ENCODE measurements at places on chromosomes 1 and 21.

- no peak for DNase-seq
Measured at GRCh38 chr1:184610876-184611595, 143.6 kb downstream of the EDEM3 start.

DNA sequence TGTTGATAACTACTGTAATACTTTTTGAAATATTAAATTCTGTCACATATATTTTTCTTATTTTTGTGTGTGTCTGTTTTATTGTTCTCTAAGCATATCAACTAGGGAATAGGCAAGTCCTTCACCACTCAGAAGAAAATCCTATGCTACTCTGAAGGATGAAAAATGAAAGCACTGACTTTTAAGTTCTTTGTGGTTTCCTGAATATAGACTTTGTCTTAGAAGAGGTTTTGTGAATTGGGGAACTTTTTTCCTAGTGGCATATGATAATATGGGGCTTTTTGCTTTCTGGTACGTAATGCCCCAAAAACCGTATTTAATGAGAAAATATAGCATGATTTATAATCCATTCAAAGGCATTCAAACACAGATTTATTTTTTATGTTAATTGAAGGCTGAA, 136.0 kb downstream of the SNX7 start:
- DNase-seq, result no peak

- DNase-seq, result no peak
Measured at GRCh38 chr1:191618181-191618580, 540.1 kb upstream of the RGS18 start.

DNA sequence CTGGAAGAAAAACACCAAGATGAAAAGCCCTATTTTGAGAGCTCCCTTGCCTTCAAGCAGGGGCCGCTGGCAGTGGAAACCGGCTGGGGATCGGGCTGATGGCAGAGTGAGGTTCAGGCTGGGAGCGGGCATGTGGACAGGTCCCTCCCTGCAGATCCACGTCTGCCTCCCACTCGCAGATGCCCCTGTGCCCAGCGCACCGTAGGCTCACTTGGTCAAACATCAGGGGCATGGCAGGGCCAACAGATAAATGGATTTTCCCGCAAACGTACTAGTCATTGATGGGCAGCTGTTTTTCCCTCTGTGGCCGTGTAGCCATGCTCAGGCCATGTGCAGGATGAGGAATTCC, 6.6 kb upstream of the C1orf174 start:
- no peak for DNase-seq

GRCh38 chr1:244350027-244350426, 101.7 kb downstream of the ADSS2 start:
- no peak for DNase-seq

DNA sequence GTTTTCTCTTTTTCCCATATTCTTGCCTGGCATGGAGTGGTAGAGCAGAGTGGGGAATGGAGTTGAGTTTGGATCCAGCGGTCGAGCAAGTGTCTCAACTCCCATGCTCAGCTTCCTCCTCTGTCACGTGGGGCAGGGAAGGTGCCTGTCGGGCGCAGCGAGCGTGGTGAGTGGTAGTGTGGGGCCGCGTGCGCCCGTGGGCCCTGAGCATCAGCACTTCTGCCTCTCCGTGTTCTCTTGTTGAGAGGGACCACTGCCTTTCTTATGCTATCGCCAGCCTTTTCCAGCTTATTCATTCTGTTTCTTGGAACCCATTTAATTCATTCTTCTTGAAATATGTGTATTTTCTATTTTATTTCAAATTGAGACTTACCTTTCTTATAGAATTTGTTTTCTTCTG, 65.1 kb downstream of the ADARB1 start:
- peak; percentile 49 for DNase-seq

- no peak for DNase-seq
Measured at GRCh38 chr1:14363707-14364413, 234.6 kb upstream of the KAZN start.

DNA sequence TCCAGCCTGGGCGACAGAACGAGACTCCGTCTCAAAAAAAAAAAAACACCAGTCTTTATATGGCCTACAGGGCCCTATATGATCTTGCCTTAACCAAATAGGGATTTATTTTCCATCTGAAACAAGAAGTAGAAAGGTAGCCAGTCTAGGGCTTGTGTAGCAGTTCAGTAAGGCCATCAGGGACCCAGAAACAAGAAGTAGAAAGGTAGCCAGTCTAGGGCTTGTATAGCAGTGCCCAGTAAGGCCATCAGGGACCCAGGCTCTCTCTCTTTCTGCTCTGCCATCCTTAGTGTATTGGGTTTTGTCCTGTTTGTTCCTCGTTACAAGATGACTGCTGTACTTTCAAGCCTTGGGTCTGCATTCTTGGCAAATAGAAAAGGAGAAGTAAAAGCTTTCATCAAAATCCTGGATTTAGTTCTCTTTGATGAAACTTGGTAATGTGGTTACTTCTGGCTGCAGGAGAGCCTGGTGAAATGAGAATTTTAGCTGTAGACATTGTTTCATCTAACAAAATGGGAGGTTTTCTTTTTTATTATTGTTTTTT, 46.1 kb downstream of the PKN2 start:
- DNase-seq, result no peak

- DNase-seq, result no peak
Measured at GRCh38 chr1:14300991-14301703, 297.3 kb upstream of the KAZN start.

DNA sequence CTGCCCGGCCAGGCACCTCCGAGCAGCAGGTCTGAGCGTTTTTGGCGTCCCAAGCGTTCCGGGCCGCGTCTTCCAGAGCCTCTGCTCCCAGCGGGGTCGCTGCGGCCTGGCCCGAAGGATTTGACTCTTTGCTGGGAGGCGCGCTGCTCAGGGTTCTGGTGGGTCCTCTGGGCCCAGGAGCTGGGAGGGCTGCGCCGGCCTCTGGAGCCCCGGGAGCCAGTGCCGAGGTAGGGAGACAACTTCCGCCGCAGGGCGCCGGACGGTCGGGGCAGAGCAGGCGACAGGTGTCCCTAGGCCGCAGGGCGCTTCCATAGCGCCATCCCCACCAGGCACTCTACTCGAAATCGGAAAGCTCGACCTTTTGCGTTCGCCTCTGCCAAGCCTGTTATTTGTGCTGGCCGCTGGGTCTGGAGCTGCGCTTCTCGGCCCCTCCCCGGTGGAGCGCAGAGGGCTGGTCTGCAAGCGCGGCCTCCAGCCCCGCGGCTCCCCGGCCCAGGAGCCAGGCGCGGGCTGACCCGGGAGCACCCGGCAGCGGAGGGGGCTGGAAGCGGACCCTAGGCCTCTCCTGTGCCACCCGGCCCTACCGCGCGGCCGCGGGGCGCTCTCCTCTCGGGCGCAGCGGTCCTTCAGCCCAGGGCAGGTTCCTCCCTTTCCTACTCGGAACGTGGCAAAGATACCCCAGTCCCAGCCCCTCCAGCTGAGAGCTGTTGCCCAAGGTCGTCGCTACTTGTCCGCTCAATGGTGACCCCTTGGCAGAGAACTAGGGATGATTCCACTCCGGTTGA, 2.2 kb downstream of the SIM2 start:
- DNase-seq, result no peak

DNA sequence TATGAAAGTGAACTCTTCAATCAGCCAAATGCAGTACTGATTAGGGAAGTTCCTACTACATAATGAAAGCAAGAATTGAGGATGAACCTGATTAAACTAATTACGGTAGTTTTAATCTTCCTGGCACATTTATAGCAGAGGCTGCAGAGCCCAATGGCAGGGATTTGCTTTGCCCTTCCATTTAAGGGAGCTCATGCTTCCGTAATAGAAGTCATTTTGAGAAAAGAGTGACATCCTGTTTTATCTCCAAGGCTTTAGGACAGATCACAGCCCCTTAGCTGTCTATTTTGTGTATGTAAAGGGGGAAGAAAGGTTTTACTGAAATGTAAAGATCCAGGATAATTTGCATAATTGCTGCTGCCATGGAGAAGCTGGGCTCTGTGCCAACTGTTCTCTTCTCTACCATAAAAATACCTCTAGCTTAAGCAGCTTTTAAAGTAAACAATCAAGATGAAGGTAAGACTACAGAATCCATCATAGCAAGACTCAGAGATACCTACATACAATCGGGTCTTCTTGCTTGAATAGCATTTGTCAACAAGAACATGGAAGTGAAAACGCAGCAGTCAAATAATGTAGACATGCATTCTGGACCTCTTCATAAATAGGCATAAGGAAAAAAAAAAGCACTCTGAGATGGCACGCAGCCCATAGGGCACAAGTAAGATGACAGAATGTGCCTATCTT, 62.5 kb downstream of the ASH1L start:
- DNase-seq, result no peak

GRCh38 chr1:35390600-35391494, 122.3 kb downstream of the ZMYM4 start:
- no peak for DNase-seq

- DNase-seq, result no peak
Measured at GRCh38 chr1:74463333-74463988, 49.0 kb downstream of the LRRC53 start.

GRCh38 chr21:38787461-38788274, 18.1 kb upstream of the ETS2 start:
- DNase-seq, result no peak

GRCh38 chr1:22123901-22124404, 18.9 kb downstream of the WNT4 start:
- DNase-seq, result no peak

DNA sequence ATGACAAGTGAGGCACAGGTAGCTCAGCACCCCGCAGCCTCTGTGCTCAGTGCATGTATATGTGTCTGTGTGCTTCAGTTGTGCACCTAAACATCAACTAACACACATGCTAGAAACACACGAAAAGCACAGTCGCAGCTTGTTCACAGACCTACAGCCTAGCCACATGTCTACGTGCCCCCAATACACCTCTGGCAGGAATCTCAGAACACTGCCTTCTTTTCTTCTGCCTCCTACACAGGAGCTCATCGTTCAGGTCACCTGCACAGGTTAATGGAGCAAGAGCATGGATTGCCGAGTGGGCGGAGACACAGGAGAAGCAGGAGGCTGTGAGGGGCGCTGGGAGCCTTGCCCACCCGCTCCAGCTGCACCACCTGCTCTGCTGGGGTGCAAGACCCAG, 31.7 kb downstream of the CTNNBIP1 start:
- no peak for DNase-seq

DNA sequence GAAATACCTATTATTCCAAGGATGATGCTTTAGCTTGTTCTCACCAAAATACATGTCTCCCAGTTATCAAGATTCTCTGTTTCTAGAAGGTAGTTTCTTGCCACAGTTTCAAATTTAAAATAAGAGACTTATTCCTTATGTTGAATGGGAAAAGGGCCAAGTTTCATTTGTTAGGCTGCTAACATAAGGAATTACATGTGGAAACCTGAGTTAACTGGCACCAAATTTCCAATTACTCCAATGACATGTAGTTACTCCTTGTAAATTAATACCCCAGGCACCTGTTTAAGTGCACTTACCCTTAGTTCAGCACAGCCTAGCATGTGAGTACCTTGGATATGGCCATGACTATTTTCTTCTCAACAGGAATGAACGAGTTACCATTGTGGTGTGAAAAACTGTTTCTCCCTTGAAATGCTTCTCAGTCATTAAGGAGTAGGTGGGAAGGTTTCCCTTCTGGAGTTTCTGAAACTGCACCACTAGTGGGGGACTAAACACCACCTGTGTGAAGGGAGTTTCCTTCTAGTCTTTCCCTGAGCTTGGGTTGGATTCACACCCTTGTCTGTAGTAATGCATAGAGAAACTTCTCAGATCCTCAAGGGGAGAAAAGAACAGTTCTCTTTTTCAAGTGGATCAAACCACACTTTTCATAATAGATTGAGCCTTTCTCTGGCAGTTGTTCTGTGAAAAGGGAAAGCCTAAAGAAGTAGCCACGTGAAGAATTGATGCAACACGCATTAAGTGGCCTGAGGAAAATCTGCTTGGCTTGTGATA, 32.3 kb upstream of the LRRC8C start:
- DNase-seq, result no peak

GRCh38 chr1:4792565-4792964, 138.2 kb downstream of the AJAP1 start:
- no peak for DNase-seq

DNA sequence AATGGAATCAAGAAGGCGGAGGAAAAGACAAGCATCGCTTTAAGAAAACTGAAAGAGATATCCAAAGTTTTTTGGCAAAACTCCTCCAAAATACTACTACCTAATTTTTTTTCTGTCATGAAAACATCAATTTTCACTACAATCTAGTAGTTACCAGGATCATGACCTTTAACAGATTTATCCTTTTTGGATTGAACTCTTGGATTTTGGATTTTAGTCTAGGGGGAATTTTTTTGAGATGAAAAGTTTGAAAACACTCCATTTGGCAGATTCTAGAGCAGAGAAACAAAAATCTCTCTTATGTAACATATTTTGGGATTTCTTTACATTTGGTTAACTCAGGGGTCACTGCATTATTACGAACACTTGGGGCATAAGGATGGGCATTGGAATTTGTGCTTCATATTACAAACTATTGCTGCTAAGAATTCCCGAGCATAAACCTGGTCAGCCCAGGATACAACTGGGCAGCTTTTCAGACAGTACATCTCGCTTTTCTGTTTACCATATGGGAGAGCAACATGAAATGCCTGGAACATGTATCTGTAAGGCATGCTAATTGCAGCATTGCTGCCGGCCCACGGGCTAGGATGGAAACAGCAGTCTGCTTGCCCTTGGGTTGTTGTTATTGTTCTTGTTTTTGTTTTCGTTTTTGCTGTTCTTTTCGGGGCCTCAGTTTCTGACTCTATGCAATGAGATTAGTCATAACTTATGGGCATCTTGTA, 264.3 kb downstream of the RHOU start:
- DNase-seq, result no peak

DNA sequence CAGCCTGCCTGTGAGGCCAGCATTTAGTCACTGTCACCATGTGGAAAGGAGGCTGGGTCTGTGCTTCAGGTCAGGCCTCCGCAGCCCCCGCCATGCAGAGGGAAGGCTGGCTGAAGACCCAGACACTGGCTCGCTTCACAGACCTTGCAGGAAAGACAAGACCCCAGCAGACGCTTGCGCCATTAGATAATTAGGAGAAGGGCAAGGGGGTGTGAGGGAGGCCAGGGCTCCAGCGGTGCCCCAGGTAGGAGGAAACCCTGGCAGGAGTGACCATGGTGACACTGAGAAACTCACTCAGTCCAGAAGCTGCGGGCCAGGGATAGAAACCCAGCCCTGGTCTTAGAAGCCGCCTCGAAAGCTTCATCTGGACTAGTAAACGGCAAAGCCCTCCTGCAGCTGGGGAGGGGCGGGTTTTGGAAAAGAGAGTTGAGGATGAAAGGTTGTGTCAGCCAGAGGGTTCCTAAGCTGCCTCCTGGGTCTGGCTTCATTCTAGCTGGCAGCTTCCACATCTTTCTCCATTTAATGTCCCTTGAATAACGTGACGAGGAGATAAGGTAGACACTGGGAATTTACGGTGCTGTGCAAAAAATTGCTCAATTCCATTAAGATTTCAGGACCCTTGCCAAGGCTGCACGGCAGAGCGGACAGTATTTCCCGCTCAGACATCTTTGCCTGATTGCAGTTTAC, 294.1 kb upstream of the VAMP3 start:
- DNase-seq, result no peak

Measured in sciatic nerve (tissue), 2 donors.